Cerebellar cortex (tissue), 1 donor: ENCODE measurements at places on chromosomes 11 and 22.

GRCh38 chr11:46966773-46967172 lies 30.2 kb downstream of the CSTPP1 start:
- no peak for DNase-seq

GRCh38 chr11:11265994-11266606 lies 87.0 kb downstream of the CSNK2A3 start:
- peak; percentile 17 for DNase-seq

DNA sequence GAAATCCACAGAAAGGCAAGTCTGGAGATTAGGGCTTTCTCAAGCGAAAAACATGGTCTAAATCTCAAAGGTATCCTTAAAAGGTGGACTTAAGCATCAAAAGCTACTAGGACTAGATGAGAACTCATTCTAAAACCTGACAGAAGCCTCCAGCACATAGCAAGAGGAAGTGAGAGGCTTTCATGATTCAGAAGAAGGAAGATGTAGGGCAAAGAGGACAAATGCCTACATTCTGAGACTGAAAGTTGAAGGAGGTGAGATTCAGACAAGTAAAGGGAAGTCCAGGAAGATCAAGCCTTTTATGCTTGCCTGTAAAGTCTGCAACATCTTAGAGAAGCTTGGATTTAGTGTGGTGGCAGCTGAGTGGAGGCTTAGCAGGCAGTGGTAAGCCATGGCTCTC lies 98.9 kb downstream of the PGR start:
- no peak for DNase-seq

GRCh38 chr22:22044153-22044552 lies 61.6 kb upstream of the TOP3B start:
- no peak for DNase-seq

GRCh38 chr11:103537904-103538502 lies 428.8 kb downstream of the DYNC2H1 start:
- DNase-seq: peak; percentile 18

DNA sequence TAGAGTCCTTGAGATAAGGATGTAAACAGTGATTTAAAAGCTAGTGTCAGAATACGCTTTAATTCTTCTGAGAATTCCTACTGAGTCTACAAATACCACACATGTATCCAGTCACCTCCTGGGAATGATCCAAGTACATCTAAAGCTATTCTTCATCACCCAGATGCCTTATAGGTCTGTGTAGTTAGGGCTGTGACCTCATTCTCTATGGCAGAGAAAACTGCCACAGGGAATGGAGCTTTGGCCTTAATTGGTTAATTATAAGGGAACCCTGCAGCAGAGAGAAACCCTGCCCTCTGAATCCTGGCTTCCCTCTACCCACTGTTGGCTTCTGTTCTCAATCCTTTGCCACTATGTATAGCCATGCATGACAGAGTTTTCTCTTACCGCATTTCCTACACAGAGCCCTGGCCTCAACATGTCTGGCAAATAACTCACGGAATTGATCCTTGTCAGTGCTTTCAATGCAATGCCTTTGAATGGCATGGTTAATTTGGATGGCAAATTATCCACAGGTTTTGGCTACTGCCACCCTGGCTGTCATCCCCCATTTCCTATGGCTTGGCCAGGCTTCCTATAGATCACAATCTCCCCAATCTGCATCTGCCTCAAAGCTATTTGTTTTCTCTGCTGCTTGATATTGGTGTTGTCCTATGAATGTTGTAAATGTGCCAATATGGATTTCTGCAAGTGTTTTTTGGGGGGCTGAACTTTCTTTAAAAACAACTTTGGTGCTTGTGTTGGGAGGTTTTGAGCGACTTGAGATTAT lies 2.9 kb downstream of the DIXDC1 start:
- DNase-seq: peak; percentile 73

DNA sequence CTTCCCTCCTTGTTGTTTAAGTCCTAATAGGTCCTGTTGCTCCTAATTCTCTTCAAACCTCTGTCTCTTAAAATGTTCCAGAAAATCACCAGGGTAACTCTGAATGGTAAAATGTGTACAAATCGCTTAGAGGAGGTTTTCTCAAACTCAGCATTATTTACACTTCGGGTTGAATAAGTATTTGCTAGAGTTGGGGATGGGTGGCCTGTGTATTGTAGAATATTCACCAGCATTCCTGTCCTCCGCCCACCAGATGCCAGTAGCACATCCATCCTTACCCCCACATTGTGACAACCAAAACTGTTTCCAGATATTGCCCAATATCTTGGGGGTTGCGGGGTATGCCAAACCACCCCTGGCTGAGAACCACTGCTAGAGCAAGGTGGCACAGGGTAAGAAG lies 64.4 kb upstream of the DDI1 start:
- DNase-seq: no peak

DNA sequence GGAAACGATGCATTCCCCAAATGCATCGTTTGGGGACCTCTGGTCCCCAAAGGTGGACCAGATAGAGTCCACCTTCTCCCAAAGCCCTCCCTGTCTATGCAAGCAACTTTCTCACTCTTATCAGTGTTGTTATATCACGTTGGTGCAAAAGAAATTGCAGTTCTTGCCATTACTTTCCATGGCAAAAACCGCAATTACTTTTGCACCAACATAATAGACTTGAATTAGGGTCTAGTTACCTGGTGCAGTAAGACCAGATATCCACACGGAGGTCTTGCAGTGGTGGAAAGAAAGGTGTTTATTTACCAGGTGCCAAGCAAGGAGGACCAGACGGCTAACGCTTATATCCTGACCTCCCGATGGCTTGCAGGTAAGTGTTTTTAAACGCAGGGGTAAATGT lies 129.0 kb downstream of the MIAT start:
- no peak for DNase-seq

GRCh38 chr22:50725597-50725996 lies 12.4 kb upstream of the ACR start:
- no peak for DNase-seq

DNA sequence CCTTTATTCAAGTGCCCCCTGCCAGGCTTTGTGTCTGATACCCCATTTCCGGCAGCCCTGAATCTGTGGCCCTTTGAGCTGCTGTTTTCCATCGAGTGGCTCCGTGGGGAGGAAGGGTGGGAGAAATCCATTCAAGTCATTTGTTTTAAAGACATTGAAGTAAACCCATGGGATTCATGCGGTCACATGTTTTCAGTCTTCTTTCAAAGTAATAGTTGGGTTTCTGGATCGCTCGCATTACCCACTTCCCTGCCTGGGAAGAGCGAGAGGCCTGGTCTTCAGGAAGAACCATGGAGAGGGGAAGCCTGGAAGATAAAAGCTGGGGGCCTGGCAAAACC lies 14.4 kb downstream of the DAGLA start:
- DNase-seq: no peak

DNA sequence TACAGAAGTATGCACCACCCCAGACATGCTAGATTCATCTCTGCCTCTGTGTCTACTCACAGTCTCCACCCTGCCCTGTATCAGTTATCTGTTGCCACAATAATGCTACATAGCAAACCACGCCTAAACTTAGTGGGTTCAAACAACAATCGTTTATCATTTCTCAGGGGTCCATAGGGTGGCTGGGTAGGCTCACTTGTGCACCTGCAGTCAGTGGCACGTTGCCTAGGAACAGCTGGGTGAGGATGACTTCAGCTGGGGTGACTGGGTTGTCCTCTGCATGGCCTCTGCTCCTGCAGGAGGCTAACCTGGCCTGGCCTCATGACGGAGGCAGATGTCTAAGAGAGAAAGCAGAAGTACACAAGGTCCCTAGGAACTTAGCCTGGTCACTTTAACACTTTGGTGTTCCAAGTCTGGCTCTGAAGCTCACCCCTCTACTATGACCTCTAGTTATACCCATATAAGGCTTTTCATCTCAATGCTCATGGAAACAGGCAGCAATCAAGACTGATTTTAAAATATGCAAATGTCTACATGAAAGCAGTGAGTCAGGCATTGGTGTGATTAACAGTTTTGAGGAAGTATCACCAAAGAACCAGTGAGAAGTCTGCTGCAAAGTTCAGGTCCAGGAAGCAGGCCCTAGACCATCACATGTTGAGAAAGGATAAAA lies 10.7 kb downstream of the OLFML1 start:
- no peak for DNase-seq

- no peak for DNase-seq
Measured at GRCh38 chr22:46364341-46365165, 29.0 kb downstream of the TRMU start.

- DNase-seq: no peak
Measured at GRCh38 chr11:45620243-45620642, 45.2 kb downstream of the CHST1 start.

DNA sequence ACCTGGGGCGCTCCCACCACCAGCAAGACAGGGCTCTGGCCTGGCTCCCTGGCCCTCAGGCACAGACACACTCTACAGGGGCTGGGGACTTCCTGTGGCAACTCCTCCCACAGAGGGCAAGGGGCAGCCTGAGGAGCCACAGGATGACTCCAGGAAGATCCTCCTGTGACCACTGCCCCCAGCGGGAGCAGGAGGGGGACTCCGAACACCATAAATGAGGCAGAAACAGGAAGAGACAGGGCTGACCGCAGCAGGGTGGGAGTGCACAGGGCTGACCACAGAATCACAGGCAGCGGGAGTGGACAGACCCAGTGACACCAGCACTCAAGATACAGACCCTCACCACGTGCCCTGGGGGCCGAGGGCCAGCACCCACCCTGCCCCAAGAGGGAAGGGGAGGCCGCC lies 10.8 kb downstream of the ARAP1 start:
- no peak for DNase-seq

GRCh38 chr11:96187822-96188221 lies 155.2 kb downstream of the MAML2 start:
- peak; percentile 42 for DNase-seq

DNA sequence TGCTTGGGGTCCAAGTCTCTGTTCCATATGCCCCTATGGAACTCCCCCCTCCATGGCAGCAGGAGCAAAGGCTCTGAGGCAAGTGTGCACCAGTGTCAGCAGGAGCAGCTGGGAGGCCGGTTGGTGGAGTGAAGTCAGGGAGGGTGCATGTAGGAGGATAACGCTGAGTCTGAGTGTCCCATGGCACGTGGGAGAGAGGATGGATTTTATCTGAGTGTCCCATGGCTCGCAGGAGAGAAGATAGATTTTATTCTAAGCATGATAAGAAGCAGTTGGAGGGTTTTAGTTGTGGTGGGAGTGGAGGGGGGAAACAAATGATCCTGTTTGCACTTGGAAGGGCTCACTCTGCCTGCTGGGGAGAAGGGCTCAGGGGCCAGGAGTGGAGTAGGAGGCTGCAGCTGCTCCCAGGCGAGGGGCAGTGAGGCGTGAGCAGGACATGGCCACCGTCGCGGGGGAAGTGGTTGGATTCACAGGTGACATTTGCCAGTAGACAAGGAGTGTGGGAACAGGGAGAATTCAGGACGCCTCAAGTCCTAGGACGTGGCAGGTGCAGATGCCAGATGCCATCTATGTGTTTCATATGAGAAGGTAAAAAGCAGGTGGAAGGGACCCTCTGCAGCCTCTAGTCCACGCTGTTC lies 33.6 kb upstream of the PARVG start:
- DNase-seq: no peak

DNA sequence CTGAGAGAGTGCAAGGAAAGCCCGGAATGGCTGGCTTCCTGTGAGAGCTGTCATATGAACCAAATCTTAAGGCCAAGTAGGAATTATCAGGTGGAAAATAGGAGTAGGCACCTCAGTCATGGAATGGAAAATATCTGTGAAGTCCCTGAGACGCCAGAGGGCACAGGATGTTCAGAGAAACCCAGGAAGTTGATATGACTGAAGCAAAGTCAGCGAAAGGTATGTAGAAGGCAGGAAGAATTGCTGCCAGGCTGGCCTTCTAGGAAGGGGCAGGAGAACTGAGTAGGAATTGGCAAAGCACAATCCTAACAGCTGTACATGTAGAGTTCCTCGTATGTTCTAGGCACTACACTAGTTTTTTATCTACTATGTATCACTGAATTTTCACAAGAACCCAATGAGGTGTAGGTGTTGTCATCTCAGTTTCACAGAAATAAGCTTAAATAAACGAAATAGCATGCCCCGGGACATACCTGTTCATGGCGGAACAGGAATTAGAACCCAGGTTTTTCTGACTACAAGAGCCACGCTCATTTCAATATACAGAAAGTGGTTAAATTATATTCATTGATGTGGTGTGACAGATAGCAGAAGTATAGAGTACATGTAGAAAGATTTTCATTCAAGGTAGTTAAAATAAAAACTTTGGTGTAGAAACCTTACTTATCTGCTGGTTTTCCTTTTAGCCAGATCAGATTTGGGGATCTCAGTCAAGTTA lies 17.0 kb downstream of the HMGXB4 start:
- no peak for DNase-seq

DNA sequence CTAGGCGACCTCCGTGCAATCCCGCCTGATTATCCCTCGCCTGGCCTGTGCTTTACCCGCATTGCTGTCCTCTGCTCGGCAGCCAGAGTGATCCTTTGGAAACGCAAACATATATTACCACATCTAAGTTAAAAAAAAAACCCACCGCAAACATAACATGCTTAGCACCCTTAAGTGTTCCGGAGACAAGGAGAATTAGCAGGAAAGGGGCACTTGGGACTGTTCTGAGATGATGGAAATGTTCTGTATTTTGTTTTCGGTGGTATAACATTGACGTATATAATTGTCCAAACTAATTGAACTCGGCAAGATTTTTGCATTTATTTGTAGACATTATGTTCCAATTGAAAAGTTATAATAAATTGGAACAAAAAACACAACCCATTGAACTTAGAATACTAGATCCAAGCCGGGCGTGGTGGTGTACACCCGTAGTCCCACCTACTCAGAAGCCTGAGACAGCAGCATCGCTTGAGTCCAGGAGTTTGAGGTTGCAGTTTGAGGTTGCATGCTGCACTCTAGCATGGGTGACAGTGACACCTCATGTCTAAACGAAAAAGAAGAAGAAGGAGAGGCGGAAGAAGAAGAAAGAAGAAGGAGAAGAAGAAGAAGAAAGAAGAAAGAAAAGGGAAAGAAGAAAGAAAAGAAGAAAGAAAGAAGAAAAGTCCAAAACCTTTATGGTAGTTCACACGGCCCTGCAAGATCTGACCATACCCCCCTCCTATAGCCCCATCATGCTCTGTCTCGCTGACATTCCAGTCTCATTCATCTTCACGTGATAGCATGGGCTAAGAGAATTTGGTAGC lies 604 bp upstream of the POLR3H start:
- DNase-seq: no peak

DNA sequence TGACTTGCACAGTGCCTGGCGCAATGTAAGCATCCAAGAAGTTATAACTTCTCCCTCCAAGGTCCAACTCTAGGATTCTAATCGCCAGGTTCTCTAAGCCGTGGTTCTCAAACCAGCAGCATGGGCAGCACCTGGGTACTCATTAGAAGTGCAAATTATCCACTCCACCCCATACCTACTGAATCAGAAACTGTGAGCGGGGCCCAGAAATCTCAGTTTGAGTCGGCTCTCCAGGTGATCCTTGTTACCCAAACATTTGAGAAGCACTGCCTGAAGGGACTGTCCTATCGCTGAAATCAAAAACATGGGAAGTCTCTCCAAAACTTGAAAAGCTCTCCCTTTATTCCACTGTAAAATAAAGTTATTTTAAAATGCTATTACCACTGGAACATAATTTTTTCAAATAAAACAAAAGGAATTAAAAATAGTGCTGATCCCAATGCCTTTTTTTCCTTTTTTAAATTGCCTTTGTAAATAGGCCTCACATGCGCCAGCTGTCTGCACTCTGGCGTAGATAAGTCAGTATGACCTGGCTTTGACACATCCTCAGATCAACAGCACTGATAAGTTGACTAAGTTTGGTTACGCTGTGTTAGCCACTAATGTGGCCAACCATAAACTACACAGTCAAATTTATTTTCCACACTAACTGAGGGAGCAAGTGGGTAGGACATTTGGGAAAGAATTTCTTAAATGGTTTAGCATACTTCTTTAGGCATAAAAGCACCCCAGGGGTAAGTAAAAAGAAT lies 8.4 kb upstream of the CTR9 start:
- DNase-seq: no peak
